ENCODE measurements at places on chromosomes 3 and 15.
A peak's percentile ranks its signal among the peaks of the same experiment; 100 is the strongest.

DNA sequence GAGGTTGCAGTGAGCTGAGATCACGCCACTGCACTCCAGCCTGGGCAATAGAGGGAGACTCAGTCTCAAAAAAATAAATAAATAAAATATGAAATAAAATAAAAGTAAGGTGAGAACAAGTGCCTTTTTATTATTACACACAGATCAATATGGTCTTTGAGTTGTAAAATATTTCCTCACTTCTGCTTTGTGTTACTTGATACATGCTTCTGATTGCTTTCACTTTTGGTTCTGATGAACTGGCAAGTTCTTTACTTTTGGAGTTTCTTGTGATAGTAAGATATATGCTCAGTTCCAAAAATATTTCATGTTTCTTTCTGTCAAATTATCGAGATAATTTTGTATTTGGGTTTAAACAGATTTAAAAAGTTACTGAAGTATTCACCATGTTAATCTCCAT is 16.6 kb upstream of the GYG1 start:
- DNase-seq: no peak

DNA sequence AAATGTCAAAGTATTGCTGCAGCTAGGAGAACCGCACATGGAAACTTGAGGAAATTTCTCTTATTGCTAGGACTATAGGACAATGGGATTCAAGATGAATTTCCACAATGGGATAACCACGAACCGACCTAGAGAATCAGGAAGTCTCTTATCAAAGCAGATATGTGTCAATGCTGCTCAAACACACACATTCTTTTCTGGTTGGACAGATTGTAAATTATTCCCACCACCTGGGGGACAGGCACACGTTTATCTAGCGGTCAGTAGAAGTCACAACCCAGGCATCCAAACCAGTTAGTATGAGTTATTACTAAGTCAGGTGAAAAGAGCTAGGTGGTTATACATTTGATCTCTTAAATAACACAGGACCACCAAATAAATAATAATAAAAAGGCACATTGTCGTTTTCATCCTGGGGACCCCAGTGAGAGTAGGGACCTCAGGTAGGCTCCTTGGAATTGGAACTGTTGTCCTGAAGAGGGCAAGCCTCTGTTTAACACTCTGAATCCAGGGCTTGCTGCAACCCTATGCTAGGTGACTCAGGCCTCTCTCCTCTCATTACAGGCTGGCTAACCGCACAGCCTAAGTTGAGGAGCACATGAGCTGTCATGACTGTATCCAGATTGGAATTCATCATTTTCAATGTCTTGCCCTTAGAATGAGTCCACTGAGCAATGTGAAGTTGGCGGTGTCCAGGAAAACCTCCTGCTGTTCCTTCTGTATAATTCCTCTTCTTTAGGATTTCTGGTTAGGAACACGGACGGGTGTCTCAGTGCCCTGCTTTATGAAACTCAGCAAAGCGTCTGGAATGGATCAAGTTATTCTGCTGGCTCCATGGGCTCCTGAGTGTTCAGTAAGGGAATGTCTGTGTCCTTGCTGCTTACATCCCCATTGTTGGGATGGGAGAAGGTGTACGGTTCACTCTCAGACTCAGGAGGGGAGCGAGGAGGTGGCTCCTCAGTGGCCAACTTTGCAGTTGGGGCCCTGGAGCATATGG is 59.0 kb downstream of the CLEC3B start:
- DNase-seq: peak; percentile 78

DNA sequence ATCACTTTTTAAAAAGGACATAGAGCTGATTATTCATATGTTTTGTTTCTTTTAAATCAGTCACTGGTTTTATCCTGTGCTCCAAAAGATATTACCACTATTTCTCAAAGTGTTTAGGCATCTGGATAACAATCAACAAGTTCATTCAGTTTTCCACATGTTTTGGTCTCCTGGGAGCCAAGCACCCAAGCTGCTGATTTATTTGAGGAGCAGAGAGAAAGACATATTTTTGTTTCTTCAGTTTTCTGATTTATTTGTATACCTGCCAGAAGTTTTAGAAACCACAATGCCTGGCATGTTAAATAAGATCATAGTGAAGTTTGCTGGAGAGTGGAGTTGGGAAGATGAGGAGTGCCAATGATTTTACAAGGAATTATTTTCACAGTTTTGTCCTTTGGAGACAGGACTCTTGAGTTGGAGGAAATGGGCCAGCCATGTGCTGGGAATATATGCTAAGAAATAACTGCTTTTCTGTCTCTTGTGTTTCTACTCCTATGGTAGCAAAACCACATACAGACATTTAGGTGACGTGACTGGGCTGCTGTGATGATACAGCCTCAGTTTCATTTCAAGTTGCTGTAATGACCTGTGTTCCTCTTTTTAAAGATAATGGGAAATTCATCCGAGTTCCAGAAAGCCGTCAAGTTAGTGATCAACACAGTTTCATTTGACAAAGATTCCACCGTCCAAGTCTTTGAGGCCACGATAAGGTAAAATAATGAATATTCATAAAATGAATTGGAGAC is 11.7 kb downstream of the EDEM1 start:
- DNase-seq: no peak

GRCh38 chr15:100986158-100986896 is 67.2 kb downstream of the LRRK1 start:
- no peak for DNase-seq

DNA sequence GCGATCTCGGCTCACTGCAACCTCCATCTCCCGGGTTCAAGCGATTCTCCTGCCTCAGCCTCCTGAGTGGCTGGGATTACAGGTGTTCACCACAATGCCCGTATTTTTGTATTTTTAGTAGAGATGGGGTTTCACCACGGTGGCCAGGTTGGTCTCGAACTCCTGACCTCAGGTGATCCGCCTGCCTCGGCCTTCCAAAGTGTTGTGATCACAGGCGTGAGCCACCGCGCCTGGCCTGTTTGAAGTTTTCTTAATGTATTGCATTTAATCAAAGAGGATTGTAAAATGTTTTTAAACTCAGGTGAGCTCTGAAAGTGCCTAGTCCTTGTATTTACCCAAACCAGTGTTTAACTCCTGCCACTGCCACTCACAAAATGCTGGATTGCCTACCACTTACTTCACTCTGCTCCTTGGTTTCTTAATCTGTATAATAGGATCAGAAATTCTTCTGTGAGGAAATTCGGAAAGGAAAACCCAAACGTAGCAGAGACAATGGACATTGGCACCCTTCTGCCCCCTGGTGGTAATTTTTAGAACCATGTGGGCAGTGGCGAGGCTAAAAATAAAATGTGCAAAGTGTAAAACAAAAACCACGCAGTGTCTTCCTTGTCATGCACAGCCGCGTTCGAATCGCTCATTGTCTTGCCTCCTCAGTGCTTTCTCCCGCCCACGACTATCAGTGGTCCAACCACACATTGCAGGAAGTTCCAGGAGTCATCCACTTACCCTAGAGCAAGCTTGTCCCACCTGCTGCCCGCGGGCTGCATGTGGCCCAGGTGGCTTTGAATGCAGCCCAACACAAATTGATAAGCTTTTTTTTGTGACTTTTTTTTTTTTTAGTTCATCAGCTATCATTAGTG is 27.3 kb downstream of the CEP19 start:
- DNase-seq: peak; percentile 75

GRCh38 chr3:14827776-14828175 is 9.0 kb downstream of the FGD5 start:
- no peak for DNase-seq

GRCh38 chr3:112357930-112358780 is 25.2 kb downstream of the CD200 start:
- DNase-seq: no peak

DNA sequence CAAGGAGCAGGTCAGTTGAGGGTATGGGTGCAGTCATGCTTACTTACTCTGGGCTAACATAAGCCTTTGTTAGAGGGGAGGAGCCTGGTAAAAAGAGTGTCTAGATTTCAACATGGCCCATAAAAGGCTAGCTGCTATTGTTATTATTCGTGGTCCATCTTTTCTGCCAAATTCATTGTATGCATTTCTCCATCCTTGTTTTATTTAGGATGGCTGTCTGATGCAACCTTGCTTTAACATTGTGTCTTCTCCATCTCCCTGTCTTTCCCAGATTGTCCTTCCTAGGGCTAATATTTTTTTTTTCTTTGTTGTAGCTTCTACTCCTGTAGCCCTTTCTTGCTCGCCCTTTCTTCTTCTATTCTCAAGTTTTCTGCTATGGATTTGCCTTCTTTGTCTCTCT is 12.6 kb downstream of the RBMS3 start:
- no peak for DNase-seq

DNA sequence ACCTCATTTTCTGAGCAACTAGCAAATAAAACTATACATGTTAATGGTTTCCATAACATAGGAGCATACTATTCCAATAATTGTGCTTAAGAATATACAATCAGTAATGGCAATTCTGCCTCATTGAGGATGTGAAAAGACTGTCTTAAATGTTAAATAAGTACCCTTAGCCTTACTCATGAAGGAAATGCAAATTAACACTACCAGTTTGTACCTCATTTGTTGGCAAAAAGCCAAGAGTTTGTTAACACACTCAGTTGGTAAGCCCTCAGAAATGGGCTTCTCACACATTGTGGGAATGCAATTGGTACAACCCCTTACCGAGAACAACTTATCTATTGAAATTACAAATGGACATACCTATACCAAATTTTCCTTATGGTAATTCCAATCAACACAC is 9.2 kb upstream of the STT3B start:
- DNase-seq: no peak

DNA sequence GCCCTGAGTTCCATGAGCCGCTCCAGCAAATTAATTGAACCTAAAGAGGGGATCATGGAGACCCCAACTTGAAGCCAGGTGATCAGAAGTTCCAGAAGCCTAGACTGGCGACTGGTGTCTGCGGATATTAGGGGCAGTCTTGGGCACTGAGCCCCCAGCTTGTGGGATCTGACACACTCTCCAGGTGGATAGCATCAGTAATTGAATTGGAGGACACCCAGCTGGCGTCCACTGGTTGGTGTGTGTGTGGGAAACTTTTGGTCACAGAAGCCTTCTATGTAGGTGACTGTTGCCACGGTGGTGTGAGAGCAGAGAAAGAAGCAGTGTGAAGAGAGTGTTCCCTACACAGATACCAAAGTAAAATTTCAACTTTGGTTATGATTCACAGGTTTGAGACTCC is 106.0 kb upstream of the ADPGK start:
- no peak for DNase-seq

- DNase-seq: no peak
Measured at GRCh38 chr3:114447545-114447944, 153.7 kb downstream of the TIGIT start.

Data from fibroblast of pulmonary artery (primary cell).